ENCODE measurements at places on chromosomes 3 and 15.

GRCh38 chr15:65094294-65094995, 17.9 kb downstream of the KBTBD13 start:
- DNase-seq = no peak

DNA sequence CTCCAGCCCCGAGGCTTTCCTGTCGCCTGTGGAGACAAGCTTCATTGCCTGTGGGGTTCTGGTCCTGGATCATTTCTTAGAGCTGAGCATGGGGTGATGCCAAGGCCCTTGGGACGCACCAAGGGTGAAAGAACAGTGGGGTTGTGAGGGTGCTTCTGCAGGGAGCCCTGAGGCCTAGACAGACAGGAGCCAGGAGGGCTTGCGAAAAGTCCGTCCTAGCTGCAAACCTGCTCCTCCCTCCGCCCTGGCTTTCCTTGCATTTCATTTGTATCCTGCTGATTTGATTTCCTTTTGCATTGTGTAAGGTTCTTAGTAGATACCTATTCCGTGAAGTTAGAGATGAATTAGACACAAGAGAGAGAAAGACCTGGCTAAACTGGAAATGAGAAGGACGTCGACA, 286.9 kb upstream of the C2CD4B start:
- no peak for DNase-seq

DNA sequence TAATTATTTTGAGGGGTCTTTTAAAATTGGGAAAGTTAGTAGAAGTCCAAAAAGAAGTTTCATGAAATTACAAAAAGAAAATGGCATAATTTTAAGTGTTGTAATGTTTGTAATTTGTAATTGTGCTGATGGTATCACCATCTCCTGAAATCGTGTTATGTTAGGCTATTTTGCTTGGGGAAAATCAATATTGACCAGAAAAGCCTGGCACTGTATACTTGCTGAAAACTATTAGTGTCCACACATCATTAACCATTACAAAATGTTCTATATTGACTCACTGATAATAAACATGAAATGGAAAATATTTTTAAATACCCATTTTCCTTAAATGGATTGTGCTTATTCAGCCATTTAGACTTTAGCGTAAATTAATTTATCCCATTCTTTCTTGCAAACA, 40.3 kb upstream of the ZBED2 start:
- DNase-seq = no peak

GRCh38 chr3:780505-780904, 312.3 kb upstream of the CNTN6 start:
- no peak for DNase-seq

GRCh38 chr3:150210461-150211110, 197.5 kb upstream of the TSC22D2 start:
- no peak for DNase-seq

DNA sequence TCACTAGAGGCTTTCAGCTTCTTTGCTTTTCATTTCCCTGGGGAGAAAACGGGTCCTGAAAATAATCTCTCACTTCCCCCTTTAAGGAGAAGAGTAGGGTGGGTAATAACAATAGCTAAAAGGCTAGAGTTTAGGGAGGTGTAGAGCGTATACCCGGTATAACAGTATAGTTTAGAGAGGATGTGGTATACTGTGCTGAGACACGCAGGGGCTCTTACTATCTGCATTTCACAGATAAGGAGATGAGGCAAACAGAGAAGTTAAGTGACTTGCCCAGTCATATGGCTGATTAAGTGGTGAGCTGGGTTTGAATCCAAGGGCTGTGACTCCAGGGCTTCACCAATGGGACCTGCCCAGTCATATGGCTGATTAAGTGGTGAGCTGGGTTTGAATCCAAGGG, 15.0 kb upstream of the KCNMB3 start:
- no peak for DNase-seq

GRCh38 chr3:170638988-170639387, 53.1 kb upstream of the SLC7A14 start:
- DNase-seq = no peak

- DNase-seq = no peak
These were observed 14.5 kb upstream of the CFAP100 start for GRCh38 chr3:126380011-126380768.

DNA sequence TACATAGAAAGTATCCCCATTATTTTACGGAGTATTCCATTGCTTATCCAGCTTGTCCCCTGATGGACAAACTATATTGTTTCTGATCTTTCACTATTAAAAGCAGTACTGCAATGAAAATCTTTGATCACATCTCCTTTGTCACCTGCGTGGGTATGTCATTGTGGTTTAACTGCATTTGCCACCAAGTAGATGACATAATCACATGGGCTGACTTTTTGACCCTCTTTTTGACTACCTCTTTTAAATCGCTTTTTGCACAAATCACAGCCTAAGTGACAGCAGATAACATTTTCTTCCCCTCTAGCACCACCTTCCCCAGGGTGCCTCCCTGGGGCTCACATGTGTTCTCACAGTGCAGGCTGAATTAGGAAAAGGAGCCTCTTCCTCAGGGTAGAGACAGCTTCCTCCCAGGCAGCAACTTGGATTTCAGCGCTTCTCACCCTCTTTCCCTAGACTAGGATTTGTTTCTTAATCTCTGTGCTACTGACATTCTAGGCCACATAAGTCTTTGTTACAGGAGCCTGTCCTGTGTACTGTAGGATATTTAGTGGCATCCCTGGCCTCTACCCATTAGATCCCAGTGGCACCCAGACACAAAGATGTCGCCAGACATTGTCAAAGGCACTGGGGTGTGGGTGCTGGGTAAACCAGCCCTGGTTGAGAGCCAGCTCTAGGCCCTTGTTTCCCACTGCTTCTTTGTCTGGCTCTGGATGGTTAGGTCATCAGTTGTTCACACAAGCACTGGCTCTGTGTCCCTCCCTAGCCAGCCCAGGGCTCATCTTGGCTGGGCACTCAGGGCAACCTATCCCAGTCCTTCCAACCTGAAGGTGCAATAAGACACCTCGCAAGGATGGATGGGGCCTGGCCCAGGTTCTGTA, 1.3 kb upstream of the RBP1 start:
- DNase-seq = no peak

DNA sequence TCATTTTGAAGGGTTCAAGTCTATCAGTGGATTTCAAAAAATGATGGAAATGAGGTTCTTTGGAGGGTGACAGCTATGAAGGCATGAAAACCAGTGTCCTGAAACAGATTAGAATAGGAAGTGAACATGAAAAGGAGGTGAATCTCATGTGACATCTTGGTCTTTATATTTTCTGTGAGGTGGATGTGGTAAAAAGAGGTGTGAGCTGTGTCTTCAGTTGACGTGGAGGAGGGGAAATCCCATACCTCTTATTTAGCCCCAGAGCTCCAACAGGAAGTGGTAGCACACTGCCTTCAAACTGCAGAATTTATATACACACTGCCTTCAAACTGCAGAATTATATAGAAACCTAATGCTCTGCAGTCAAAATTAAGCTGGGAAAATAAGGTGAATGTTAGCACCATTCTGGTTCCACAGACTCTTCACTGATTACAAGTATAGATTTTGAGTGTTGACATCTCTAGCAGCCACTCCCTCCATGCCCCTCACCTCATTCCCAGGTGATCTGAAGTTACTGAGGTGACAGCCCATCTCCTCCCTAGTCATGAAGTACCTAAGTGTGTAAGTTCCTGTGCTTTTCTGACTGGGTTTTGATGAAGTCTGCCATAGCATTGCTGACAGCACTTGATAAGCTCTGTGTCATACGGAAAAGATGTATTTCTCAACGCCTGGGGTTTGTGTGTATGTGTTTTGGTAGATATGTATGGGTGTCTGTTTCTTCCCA, 2.7 kb downstream of the RAB8B start:
- no peak for DNase-seq

- no peak for DNase-seq
These were observed 27.8 kb upstream of the TSEN2 start for GRCh38 chr3:12456441-12456840.

GRCh38 chr15:48089702-48090101, 31.1 kb upstream of the SLC24A5 start:
- no peak for DNase-seq

GRCh38 chr15:42032376-42033213, 11.8 kb upstream of the PLA2G4E start:
- no peak for DNase-seq

DNA sequence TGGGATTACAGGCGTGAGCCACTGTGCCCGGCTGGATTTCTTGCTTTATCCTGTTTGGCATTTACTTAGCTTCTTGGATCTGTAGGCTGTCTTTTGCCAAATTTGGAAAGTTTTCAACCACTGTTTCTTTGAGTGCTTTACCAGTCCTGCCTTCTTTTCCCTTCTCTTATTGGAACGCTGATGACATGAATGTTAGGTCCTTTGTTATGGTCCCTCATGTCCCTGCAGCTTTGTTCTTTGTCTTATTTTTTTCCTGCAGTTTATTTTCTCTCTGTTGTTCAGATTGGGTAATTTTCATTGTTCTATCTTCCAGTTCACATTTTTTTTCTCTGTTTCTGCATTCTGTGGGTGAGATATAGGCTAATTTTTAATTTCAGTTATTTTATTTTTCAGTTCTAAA, 25.0 kb downstream of the SH3GL3 start:
- DNase-seq = no peak

GRCh38 chr15:68176601-68177000, 28.5 kb downstream of the CALML4 start:
- peak; percentile 41 for DNase-seq

GRCh38 chr3:176994393-176994792, 202.9 kb downstream of the TBL1XR1 start:
- no peak for DNase-seq

DNA sequence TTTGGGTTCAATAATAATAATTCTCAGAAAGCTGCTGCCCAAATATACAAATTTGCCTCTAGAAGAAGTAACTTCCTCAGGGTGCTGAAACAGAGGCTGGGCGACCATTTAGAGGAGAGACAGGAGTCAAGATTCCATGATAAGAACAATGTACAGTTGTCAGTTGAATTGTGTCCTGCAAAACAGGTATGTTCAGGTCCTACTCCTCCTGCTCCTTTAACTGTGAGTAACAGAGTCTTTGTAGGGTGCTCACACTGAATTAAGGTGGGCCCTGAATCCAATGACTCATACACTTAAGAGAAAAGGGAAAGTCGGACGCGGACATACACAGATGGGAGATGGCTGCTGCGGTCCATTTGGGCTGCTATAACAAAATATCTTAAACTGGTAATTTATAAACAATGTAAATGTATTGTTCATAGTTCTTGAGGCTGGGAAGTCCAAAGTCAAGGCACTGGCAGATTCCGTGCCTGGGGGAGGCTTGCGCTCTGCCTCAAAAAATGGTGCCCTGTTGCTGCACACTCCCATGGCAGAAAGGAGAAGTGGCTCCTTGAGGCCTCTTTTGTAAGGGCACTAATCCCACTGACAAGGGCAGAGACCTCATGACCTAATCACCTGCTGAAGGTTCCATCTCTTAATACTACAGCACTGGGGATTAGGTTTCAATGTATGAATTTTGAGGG, 55.1 kb downstream of the MB21D2 start:
- no peak for DNase-seq

DNA sequence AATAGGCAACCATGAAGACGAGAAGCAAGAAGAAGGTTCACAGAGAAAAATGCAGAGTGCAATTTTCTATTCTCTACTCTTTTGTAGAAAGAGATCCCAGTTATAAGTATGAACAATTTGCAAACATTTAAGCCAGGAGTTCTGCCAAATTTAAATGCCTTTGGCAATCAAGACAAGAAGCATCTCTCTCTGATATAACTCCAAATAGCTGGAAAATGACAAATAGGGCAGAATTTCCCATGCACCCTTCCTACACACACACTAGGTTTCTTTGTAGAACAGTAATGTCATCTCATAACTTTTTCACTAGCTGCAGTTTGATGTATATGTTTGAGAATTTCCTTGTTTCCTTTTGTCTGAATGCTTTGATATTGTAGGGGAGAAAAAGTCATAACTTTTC, 333.5 kb upstream of the AZI2 start:
- peak; percentile 31 for DNase-seq

- no peak for DNase-seq
These were observed 4.5 kb downstream of the CORO2B start for GRCh38 chr15:68583321-68583720.

DNA sequence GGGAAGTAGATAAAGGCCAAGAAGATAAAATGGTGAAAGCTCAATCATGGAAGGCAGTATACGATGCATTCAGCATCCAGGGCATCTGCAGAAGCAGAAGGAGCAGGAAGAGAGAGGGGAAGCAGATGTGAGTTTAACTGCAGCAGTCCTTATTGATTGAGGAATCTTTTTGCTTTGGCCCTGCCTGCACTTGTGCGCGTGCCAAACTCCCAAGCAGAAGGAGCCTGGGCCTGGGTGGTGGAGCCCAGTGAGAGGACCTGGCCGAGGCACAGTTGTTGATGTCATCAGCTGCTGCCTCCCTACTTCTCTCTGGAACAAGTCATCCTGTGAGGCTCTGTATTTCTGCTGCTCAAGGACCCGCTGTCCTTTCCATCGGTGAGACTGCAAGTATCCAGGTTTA, 65.5 kb upstream of the ROPN1 start:
- DNase-seq = peak; percentile 22
